Dermis blood vessel endothelial cell (primary cell): ENCODE measurements at places on chromosomes 4 and X.

DNA sequence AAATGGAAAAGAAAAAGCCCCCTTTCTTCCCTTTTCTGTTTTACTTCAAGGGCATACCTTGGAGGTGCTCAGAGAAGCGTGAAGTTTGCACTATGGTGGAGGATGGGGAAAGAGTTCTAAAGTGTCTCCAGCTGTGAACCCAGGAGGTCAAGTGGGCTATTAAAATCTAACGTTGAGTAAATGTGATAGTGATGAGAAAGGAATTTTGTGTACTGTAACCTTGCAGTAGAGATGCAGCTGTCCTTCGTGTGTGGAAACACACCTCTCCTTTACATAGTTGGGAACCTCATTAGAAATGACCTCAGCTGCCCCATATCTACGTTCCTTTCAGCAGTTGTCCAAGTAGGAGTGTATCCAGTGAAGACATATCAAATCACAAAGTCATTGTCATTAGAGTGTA lies 26.5 kb downstream of the ADH5 start:
- DNase-seq = no peak

GRCh38 chr4:8703857-8704495 lies 111.4 kb downstream of the CPZ start:
- no peak for DNase-seq

DNA sequence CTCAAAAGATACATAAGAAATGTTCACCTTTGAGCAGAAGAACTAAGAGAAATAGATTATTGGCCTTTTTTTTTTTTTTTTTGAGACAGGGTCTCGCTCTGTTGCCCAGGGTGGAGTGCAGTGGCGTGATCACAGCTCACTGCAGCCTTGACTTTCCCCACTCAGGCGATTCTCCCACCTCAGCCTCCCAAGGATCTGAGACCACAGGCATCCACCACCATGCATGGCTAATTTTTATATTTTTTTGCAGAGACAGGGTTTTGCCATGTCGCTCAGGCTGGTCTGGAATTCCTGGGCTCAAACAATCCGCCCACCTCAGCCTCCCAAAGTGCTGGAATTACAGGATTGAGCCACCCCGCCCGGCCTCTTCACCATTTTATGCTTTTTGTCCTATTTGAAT lies 2.9 kb upstream of the TLR6 start:
- DNase-seq = no peak

- DNase-seq = no peak
Observed at GRCh38 chrX:153862369-153863250, 23.4 kb downstream of the L1CAM start.

DNA sequence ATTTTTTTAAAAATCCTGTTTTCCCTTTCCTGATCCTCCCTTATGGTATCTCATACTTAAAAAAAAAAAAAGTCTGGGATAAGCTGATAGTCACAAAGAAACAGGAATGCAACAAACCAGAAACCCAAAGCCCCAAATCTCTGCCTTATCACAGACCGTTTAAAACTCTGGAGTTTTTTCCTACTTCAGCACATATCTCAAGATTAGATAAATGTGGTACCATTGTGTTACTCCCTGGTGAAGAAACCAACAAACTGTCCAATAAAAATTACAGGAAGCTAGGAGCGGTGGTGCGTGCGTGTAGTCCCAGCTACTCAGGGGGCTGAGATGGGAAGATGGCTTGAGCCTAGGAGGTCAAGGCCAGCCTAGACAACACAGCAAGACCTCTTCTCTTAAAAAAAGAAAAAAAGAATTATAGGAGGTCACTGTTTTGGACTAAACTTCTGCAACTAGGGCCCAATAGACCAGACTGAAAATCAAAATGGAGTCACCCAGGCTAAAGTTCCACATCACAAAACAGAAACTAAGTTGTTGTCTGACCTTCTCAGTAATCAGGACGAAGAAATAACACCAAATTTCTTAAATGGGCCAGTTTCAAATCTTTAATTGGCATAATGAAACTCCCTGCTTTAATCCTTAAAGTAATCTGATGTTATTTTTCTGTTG lies 51.9 kb downstream of the RBM47 start:
- DNase-seq = no peak

DNA sequence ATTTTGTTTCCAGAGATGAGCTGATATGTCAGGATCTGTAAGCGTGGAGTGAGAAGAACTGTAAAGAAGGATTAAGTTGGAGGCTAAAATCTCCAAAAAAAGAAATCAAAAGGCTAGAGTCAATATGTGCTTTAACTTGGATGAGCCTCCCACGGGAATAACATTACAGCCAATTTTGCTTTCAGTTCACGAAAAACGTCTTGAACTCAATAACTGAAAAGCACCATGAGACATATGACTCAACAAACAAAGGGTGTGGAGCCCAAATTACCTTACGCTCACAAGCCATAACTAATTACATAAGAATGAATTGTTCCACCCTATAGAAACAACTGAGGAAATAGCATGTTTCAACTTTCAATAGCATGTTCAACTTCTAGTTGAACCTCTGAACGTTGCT lies 22.3 kb downstream of the TMPRSS11D start:
- DNase-seq = no peak

GRCh38 chr4:26466578-26467270 lies 23.6 kb downstream of the CCKAR start:
- DNase-seq = no peak

DNA sequence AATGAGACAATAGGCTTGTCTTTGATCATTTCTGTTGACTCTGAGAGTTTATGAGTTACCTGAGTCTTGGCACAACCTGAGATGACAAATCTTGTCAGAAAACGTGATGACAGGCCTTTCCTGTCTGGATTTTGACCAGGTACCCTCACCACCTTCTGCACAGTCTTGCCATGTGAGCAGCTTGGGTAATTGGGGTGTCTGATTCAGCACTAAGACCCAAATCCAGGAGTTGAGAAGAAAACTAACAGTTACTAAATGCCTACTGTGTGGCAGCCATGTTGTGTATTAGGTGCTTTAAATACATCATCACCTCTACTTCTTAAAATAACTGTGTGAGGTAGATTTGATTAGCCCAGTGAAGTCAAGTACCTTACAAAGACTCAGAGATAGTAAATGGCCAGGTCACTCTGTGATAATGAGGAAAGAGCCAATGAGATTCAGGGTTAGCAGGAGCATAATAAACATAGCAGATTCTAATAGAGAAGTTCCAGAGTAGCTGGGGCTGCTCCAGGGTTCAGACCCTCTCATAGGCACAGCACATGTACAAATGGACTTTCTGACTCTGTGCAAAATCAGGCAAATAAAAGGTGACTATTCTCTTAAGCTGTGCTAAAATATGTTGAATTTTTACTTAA lies 2.8 kb downstream of the EREG start:
- DNase-seq = no peak

DNA sequence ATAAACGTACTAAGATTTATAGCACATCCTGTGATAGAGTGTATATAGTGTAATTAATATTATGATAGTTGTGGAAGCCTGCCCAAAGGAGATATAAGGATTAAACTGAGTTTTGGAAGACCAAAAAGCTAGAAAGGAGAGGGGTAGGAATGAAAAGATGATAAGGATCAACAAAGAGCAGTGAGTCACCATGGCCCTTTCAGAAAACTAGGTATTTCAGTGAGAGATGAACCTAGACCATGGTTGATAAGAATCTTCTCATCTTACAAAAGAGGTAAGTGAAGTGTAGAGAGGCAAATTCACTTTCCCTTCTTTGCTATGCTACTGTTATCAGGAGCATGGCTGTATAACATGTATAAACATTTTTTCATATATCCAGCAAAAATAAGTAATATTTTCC lies 133.8 kb upstream of the PLAC1 start:
- no peak for DNase-seq

DNA sequence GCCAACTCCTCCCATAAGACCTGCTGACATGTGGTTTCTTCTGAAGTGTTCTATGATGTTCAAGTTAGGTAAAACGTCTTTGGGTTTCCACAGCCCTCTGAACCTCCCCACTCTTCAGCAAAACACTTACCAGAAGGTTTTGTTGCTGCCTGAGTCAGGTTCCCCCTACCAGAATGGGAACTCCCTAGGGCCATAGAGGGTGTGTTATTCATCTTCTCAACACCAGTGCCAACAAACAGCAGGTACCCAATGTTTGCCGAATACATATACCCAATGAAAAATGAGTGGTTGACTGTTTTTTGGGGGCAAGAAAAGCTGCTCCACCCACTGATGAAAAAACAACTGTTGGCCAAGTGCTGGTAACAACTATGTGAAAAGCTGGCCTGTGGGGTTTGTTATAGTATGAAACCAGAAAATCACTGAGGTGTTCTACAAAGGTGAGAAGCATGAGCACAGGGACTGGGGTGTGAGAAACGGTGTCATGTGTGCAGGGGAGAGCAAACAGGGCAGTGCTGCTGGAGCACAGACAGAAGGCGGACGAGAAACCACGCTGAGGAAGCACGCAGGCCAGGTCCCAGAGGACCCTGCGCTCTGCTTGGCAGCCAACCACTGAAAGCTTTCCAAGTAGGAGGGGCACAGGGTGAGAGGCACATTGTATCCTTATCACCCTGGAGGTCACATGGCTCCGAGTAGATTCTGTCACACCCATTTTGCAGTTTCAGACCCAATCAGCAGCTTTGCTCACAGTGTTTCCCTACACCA lies 28.8 kb downstream of the ATP8A1 start:
- no peak for DNase-seq

GRCh38 chrX:136643243-136643642 lies 4.7 kb upstream of the CD40LG start:
- DNase-seq = no peak

DNA sequence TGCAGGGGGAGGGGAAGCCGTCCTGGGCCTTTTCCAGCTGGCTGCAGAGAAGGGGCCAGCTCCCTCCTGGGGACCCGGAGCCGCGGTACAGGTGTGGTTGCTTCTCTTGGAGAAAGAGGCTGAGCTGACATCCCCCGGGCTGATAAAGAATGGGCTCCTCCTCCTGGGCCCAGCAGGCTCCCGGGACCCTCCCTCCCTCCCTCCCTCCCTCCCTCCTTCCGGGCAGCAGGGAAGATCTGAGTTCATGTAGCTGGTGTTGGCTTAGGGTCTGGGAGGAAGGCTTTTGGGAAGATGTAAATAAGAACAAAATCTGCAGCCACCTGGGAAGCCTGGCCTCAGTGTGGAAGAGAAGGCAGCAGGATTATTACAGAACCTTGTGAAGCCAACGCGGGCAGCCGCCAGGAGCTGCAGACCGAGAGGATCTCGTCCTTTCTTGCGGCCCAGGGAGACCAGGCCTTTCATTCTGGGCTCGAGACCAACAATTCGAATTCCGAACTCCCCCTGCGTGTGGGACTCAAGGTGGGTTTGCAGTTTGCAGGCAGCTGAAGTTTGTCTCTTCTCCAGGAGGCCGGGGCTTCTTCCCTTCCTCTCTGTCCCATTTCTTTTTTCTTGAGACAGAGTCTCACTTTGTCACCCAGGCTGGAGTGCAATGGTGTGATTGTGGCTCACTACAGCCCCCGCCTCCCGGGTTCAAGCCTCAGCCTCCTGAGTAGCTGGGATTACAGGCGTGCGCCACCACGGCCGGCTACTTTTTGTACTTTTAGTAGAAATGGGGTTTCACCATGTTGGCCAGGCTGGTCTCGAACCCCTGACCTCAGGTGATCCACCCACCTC lies at the start of gene PLCXD1:
PLCXD1 (plus strand) TSS at position 216 of the 834 bp plus-strand sequence. CDS start 2,807 bp downstream, outside the sequence.
- DNase-seq = no peak

DNA sequence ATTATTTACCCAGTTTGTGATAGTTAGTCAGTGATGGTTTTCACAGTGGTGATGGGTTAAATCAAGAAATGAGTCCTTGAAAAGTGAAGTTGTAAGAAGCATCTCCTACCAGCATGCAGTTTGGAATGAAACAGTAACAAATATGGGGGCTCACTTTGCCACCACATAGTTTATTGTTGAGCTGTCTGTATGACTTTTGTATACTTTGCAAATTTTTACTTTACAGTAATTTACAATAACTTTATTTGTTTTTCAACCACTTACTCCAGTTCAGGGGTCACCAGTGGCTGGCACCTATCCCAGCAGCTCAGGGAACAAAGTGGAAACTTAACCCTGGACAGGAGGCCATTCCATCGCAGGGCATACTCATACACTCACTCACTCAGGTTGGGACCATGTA lies 64.5 kb upstream of the ANKRD50 start:
- DNase-seq = no peak

DNA sequence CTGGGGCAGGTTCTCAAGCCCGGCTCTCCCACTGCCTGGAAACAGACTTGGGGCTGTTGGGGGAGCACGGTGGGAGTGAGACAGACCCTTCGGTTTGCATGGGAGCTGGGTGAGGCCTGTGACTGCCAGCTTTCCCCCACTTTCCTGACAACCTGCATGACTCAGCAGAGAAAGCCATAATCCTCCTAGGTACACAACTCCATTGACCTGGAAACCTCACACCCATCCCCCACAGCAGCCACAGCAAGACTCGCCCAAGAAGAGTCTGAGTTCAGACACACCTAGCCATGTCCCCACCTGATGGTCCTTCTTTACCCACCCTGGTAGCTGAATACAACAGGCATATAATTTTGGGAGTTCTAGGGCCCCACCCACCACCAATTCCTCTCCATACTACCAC lies 57.6 kb upstream of the UBQLN2 start:
- DNase-seq = no peak

- DNase-seq = no peak
Observed at GRCh38 chr4:7226439-7226838, 34.1 kb downstream of the SORCS2 start.

DNA sequence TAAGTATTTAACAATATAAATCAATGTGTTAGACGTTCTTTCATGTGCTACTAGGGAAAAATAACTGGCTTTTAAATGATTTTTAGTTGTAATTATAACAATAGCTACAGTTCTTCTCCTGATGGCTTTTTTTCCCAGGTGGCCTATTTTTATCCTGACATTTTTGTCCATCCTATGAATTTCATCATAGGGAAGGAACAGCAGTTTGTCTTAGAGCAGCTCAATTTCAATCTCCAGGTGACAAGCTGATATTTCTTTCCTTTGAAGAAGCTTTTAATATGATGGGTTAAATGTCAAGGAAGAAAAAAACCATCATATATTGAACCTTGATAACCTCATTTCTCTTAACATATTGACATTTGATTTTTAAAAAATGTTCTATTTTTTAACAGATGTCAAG lies 163.0 kb upstream of the AGA start:
- DNase-seq = no peak

DNA sequence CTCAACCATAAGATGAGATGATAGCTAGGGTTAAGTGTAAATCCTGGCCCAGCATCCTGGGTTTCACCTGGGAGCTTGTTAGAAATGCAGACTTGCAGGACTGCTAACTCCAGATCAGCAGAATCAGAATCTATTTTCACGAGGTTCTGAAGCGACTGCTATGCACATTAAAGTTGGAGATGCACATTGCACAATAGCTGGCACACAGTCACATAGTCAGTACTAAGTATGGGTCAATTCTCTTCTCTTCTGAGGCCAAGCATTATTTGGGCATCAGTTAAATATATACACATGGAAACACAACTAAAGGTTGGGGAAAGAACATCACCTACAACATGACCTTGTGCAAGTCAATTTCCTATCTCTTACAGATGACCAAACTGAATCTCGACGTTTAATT lies 155.1 kb upstream of the FGF13 start:
- DNase-seq = no peak

- DNase-seq = peak; percentile 38
Observed at GRCh38 chr4:2255501-2256155, 6.3 kb downstream of the MXD4 start.
